Naive B cell (primary cell): ENCODE measurements at places on chromosomes 1 and 21.

DNA sequence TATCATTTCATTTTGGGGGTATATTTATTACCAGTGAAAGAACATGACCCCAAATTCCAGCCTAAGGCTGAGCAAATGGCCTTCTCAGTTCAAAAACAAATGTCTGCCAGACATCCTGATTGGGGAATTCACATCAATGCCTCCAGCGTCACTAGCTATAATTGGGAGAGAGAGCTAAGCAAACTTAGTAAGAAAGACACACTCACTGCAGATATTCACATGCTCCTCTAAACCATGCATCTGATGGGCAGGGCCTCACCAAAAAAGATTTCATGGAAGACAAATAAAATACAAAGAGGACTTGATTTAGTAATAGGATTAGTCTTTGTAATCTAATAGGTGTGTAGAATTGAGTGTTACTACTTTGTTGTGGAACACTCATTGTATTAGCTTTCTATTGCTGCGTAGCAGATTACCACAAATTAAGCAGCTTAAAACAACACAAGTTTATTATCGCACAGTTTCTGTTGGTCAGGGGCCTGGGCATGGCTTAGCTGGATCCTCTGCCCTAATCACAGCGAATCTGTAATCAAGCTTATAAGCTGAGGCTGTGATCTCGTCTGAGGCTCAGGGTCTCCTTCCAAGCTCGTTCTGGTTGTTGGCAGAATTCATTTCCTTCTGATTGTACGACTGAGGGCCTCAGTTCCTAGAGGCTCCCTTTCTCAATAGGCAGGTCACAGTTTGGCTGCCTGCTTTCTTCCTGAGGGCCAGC, 243.0 kb downstream of the PBX1 start:
- no peak for DNase-seq

- no peak for DNase-seq
Observed at GRCh38 chr1:9573723-9574122, 15.0 kb upstream of the TMEM201 start.

DNA sequence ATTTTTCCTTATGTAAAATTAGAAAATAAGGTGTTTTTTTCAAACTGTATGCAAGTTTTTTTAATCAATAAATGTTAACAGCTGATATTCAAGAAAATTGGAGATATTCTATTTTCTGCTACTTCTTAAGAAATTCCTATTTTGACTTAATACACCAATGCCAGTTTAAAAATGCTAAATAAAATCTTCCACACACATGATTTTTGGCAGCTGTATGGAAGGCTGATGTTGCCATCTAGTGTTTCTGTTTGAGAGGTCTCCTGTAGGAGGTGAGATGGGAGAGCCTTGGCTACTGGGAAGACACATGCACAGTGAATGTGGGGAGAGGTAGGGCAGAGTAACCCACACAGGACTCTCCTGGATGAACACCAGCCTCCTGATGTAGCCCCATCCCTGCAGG, 29.2 kb upstream of the OR2B11 start:
- DNase-seq = peak; percentile 34

DNA sequence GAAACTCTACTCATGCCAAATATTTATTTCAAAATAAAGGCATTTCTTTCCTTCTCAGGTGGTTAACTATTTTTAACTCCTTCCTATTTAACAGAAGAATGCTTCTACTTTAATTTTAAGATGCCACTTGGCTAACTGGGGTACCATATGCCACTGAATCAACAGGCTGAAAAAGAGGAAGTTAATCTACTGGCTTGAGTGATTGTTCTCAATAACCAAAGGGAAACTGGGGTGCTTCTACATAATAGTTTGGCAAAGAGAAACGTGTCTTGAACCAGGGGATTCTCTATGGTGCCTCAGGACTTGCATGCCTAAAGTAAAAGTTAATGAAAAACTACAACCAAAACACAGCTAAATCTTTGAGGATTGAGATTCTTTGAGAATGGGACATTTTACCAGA, 142.6 kb downstream of the DENND1B start:
- DNase-seq = no peak

DNA sequence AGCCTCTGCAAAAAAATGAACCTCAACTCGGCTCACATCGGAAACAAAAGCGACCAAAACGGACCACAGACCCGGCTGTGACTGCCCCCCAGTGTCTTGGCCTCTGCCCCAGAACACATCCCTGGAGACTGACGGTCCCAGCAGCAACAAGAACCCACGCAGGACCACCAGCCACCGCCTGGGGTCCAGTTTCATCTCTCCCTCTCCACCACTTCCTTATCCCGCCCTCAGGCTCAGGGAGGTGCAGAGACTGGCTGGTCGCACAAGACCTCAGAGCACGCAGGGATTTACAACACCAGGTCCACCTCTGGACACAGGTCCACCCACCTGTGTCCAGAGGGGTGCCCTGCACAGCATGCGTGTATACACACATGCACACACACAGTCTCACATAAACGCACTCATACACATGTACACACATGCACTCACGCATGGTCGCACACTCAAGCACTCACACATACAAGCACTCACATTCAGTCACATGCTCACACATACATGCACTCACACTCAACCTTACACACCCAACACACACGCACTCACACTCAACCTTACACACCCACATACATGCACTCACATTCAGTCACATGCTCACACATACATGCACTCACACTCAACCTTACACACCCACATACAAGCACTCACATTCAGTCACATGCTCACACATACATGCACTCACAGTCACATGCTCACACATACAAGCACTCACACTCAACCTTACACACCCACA, 18.6 kb upstream of the TMEM52 start:
- no peak for DNase-seq

- no peak for DNase-seq
Observed at GRCh38 chr1:94055459-94056122, 65.4 kb downstream of the ABCA4 start.

DNA sequence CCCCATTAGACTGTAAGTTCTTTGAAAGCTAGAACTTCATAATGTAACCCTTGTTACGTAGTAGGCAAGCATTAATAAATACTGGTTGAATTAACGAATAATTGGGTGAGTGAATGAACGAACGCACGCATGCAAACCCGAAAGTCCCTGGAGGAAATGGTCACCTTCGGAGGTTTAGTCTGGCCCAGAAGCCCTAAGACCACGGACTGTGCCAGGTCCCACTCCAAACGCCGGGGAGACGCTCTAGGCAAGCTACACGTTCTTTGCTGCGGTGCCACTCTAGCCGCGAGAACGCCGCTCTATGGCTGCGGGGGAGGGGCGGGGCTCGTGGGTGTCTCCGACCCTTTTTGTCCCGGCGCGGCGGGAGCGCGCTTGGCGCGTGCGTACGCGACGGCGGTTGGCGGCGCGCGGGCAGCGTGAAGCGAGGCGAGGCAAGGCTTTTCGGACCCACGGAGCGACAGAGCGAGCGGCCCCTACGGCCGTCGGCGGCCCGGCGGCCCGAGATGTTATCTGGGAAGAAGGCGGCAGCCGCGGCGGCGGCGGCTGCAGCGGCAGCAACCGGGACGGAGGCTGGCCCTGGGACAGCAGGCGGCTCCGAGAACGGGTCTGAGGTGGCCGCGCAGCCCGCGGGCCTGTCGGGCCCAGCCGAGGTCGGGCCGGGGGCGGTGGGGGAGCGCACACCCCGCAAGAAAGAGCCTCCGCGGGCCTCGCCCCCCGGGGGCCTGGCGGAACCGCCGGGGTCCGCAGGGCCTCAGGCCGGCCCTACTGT, at the start of gene KDM1A:
Gene KDM1A (plus strand): TSS at position 375 of the 769 bp plus-strand sequence. CDS start 129 bp downstream, at position 504.
- DNase-seq = peak; percentile 92

DNA sequence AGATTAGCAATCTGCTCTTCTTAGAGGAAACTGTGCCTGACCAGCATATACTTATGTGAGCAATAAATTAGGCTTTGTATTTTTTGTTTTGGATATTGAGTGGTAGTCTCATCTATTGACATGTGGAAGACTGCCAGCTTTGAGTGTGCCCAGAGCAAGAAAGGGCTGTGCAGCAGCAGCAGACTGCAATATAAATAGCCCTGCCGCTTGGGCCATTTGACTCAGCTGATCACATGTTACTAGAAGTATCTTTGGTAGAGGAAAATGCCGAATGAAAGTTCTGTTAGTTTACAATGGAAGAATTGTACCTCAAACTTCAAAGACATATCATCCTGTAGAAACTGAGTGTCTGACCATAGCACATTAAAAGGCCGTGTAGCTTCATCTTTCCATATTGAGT, 9.1 kb upstream of the PSMB2 start:
- no peak for DNase-seq

DNA sequence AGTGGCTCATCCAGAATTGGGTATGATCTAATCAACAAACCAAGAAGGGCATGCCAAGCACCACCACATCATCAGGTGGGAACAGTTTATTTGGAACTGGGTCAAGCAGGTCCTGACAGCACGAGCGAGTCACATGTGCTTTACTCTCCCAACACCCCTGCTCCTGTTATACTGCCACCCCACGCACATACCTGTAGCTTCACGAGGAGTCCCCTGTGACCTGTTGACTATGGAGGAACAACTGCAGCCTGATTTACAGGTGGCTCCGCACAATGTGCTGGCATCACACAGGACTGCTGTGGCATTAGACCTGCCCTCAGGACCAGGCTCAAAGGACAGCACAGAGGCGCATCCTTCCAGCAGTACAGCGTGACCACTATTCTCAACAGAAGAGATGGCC, 70.8 kb upstream of the LRRN2 start:
- no peak for DNase-seq

GRCh38 chr1:155379631-155380090, 59.0 kb downstream of the RUSC1 start:
- no peak for DNase-seq

DNA sequence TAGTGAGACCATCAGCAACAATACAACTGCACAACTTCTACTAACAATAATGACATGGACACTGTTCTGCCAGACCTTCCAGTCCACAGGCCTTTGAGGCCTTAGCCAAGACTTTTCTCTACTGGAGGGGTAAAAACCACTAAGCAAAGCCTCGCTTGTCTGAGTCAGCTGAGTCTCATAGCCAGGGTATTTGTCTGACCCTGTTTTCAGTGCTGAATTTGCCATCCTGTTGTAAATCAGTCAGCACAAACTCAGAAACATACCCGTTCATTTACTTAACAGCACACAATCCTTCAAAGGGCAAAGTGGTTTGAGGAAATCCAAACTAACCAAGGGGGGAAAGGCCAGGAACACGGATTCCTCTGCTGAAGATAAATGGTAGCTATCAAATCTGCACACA, 537.8 kb downstream of the SMYD3 start:
- DNase-seq = no peak

GRCh38 chr1:167059045-167059808, 30.9 kb downstream of the GPA33 start:
- peak; percentile 61 for DNase-seq

DNA sequence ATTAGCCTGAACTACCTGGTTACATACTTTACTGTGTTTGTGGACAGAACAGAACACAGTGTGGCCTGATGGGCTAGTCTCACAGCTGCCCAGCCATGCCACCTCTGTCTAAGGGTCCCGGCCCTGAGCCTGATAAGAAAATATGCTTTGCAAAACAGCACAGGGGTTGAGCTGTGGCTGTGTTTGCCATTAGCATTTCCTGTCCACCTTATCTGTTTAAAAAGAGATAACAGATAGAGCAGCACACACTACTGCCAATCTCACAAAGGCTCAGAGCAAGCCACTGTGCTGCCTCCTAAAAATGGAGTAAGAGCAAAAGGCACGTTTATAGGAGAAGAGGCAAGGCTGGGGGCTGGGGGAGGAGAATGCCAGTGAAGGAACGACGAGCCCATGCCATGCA, 95.0 kb downstream of the SUSD4 start:
- DNase-seq = no peak

- no peak for DNase-seq
Observed at GRCh38 chr1:64087768-64088167, 115.7 kb upstream of the UBE2U start.

GRCh38 chr1:34373912-34374311, 197.2 kb downstream of the C1orf94 start:
- no peak for DNase-seq

- no peak for DNase-seq
Observed at GRCh38 chr1:42833981-42834380, 12.4 kb upstream of the ZNF691 start.

- no peak for DNase-seq
Observed at GRCh38 chr1:209652121-209652735, at the start of gene LAMB3. Gene LAMB3 (minus strand): TSS chr1:209652425. CDS start chr1:209650944, 1,481 bp downstream.

DNA sequence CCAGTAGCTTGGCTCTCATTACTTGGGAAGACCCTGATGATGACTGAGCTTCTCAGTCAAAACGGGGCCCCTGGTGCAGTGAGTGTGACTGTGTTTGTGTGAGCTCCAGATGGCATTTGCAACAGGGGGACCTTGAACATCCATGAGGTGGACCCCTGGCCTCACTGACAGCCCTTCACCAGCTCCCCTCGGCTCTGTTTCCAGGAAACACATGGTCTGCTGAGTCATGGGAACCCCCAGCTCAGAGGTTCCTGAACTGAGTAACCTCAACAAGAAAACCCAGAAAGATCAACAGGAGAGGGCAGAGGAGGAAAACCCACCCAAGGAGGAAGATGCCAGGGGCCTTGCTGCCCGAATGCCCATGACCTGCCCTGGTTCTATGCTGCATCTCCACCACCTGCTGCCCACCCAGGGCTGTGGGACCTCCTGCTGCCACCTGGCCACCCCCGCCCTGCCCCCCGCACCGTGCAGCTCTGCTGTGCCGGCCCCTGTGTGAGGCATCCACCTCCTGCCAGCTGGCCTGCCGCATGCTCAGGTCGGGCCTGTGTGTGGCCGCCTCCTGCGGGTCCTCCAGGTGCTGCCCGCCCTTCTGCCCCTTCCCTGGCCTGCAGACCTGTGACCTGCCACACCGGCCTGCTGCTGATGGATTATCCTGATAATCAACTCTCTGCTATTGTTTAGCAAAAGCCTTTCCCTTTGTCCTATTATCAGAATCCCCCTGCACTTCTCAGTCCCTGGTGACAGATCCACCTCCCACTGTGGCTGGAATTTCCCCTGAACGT, 4.2 kb upstream of the KRTAP12-1 start:
- no peak for DNase-seq

DNA sequence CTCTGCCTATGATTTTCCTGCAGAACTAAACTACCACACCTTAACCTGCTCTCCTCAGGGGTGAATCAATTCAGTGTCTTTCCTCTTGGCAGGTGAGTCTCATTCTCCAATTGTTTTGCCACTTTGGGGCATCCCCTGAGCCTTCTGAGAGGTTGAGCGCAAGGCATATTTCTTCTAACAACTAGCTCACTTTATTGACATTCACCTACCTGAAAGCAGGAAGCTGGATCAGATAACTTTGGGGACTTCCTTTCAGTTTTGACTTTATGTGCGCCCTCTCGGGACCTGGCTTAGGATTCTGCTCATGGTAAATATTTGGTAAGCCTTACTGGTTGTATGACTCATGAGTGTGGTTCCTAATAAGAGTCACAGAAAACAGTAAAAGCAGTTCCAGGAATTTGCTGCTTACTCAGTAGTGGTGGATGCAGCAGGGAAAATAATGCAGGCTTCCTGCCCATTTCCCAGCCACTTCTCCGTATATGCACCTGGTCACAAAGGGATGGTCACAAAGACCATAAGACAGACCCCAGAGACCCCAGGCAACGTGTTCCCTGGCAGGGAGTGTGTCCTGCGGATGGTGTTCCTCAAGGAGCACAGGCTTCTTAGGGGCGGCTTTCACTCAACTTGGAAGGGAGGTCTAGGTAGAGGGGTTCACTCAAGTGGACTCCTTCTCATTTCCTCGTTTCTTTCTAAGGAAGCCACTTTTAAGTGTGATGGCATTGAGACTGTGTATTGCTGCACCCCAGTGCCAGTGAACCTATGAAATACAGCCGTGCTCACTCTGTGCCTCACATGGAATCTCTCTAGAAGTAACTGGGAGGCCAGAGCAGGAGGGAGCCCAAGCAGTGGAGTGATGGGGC, 22.0 kb upstream of the BATF3 start:
- no peak for DNase-seq
